ENCODE measurements at places on chromosomes 4 and X.

DNA sequence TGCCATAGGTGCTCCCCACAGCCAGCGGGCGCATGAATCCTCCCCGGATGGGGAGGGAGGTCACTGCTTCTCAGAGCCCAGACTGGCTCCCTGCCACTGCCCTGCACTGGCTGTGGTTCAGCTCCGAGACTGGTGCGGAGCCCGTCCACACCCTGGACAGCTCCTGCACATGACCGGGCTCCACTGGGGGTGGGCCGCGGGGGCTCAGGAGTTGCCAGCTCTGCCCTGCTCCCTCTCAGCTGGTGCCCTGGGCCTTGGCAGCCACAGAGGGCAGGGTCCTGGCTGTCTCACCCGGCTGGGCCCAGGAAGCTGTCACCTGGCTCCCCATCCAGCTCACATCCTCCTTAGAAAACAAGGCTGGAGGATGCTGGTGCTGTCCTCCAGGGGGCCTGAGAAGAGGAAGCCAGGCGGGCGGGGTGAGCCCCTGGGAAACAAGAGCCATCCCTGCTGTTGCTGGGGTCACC is 64.9 kb upstream of the ADRA2C start:
- DNase-seq, result no peak

GRCh38 chrX:78168065-78168464 is 28.6 kb upstream of the TAF9B start:
- no peak for DNase-seq

GRCh38 chr4:41752081-41752836 is 3.7 kb upstream of the PHOX2B start:
- DNase-seq, result no peak

GRCh38 chr4:24404281-24404680 is 180.1 kb downstream of the DHX15 start:
- DNase-seq, result no peak

- no peak for DNase-seq
These were observed 92.2 kb upstream of the INTU start for GRCh38 chr4:127540497-127541025.

GRCh38 chr4:123159479-123159878 is 237.1 kb upstream of the NUDT6 start:
- DNase-seq, result no peak

DNA sequence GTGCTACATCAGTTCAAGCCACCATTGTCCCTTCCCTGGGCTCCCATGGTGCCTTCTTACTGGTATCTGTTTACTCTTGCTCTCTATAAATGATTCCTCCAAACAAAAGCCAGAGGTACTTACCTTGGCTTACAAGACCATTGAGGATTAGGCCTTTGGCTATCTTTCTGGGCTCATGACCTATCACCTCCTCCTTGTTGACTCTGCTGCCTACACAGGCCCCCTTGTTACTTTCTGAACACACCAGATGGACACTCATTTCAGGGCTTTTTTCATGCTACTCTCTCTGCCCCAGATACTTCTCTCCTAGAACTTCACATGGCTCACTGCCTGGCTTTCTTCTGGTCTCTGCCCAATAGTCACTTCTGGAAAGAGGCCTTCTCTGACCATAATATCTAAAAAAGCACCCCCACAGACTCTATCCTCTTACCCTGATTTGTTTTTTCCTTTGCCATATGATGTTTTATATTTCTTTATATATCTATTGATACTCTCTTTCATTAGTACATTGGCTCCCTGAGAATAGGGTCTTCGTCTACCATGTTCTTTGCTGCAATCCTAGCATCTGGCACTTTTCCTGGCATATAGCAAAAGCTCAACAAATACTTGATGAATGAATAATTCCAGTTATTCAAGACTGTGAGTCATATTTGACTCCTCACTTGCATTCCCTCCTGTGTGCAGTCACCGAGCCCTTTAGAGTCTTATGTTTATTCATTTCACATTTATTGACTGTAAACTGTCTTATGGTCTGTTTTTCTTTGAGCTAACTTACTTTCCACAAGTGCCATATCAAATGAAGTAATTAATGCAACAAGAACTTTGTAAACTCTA is 27.1 kb upstream of the TAPT1 start:
- no peak for DNase-seq

GRCh38 chr4:172202480-172203076 is 389.4 kb downstream of the GALNTL6 start:
- DNase-seq, result no peak

GRCh38 chrX:3522101-3522650 is 175.7 kb upstream of the MXRA5 start:
- DNase-seq, result no peak

DNA sequence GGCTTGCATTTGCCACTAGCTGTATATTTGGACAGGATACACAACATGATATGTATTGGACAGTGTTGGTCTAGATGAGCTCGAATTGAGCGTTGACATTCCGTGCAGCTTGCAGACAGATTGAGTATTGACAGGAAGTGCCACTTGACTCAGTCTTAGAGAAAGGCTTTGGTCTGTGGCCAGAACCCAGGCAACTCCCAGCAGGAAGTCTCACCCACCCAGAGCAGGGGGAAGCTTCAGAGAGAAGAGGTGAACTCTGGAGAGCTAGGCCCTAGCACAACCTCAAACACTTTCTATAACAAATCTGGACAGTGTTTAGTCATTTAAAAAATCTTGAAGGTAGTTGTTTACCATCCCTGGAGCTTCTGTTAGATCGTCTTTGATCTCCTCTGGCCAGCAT is 280.5 kb downstream of the FBXW7 start:
- peak; percentile 18 for DNase-seq

GRCh38 chr4:5203993-5204310 is 152.7 kb downstream of the STK32B start:
- DNase-seq, result no peak

DNA sequence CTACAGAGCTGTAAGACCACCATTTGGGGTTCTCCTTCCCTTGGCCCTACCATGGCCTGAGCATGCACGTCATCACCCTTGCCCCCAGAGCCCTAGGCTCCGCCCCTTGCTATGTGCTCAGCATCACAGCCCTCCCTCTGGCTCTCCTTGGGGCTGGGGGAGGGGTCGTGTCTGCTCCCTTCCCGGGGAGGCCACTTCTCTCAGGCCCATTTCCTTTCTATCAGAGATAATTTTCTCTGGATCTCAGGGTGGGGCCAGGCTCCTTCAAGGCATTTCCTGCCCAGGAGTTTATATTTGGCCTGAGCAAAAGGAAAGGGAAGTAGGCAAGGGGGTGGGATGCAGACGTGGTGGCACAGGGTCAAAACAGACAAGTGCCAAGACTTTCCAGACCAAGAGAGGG is 55.9 kb downstream of the STARD8 start:
- no peak for DNase-seq

- no peak for DNase-seq
These were observed 25.6 kb downstream of the PTTG2 start for GRCh38 chr4:37985730-37986275.

GRCh38 chr4:38563707-38564495 is 100.1 kb upstream of the KLF3 start:
- DNase-seq, result peak; percentile 56

DNA sequence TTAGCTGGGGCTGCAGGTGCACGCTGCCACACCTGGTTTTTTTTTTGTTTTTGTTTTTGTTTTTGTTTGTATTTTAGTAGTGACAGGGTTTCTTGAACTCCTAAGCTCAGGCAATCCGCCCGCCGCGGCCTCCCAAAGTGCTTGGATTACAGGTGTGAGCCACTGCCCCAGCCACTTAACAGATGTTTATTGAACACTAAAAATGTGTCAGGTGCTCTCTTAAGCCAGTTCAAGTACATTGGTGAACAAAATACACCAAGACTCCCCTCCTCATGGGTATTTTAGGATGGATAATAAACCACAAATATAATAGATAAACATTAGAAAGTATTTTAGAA is 69.9 kb downstream of the TRAPPC11 start:
- no peak for DNase-seq

DNA sequence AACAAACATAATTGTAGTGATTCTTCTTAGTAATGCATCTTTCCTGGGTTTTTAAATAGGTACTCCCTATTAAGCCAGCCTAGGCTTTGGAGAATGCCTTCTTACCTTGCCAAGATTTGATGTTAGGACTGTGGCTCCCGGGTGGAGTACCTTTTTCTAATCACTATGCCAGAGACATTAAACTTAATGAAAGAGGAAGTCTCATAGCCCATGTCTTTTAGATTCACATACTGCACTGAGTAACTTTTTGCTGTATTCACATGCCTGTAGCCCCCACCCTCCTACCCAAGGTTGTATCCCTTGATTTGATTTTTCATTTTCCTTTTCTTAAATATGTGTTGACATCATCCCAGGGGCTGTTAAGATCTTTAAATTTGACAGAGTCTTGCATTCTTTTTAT is 104.2 kb upstream of the TLR2 start:
- DNase-seq, result no peak

DNA sequence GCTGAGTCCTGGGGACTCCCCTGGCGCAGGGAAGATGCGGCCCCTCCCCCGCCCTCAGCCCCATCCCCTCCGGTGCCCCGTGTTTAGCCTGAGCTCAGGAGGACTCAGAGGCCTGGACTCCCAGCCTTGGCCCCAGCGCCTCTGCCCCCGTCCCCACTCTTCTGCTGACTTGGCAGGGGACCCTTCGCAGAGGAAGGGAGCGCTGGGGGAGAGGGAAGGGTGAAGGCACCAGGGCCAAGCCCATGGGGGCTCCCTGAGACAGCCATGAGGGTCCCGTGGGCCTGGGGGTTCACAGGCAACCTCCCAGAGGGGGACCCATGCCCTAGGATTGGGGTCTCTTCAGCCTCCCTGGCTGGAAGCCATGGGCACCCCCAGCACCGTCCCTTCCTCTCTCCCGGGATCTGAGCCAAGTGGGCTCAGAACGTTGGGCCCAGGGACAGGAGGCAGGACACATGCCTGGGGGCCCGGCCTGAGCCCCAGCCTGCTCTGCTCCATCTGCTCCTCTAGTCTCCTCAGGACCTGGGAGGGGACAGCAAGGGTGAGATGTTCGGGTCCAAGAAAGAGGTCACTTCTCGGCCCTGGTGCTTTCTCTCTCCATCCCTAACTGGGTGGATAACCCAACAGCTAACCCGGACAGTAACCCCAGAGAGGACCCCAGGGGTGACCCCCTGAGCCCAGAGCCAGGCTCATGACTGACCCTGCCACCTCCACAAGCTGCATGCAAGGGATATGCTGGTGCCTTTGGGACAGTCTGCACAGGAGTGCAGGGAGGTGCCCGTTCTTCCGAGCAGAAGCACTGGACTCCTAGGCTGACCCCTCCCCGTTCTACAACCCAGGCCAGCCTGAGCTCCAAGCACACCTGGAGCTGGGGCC is 1.5 kb upstream of the CPLX1 start:
- DNase-seq, result no peak

GRCh38 chrX:108165383-108166111 is 74.0 kb downstream of the ATG4A start:
- peak; percentile 2 for DNase-seq

DNA sequence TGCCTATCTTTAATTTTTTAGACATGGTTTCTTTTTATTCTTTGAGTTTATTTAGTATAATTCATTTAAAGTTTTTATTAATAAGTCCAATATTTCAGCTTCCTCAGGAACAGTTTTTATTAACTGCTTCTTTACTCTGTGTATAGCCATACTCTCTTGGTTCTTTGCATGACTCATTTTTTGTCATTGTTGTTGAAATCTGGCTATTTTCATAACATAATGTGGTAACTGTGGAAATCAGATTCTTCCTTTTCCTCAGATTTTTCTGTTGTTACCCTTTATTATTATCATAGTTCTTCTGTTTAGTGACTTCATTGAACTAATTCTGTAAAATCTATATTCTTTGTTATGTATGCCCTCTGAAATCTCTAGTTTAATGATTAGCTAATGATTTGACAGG is 124.9 kb upstream of the CYSLTR1 start:
- DNase-seq, result no peak

DNA sequence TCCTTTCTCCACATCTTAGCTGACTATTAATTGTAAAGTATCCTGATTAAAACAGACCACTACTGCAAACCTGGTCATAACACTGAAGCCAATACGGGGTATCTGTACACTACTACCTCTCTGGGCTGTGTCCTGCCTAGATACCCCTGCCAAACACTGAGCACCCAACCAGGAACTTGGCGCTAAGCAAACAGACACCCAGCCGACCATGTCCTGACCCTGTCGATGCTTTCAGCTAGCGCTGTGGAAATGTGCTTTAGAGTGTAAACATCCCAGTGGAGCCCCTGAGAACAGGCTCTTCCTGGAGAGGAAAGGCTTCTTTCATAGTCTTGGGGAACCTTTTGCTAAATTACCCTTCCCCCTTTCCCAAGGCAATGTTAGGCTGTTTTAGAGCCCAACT is 52.9 kb downstream of the CCNG2 start:
- no peak for DNase-seq

- DNase-seq, result no peak
These were observed 15.3 kb downstream of the NOP14 start for GRCh38 chr4:2947926-2948325.

DNA sequence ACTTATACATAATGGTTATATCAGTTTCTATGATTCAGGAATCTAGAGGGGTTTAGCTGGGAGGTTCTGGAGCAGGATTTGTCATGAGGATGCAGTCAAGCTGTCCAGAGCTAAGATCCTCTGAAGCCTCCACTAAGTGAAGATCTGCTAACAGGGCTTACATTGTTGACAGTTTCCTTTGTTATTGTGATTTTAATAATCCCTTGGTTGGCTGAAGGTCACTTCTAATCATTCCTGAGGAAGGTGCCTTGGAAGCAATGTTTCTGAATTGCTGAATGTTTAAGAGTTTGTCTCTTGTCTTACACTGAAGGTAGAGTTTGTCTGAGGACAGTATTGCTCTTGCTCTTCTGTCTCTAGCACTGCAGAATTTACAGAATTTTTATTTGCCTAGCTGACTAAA is 41.3 kb downstream of the BANK1 start:
- DNase-seq, result no peak

DNA sequence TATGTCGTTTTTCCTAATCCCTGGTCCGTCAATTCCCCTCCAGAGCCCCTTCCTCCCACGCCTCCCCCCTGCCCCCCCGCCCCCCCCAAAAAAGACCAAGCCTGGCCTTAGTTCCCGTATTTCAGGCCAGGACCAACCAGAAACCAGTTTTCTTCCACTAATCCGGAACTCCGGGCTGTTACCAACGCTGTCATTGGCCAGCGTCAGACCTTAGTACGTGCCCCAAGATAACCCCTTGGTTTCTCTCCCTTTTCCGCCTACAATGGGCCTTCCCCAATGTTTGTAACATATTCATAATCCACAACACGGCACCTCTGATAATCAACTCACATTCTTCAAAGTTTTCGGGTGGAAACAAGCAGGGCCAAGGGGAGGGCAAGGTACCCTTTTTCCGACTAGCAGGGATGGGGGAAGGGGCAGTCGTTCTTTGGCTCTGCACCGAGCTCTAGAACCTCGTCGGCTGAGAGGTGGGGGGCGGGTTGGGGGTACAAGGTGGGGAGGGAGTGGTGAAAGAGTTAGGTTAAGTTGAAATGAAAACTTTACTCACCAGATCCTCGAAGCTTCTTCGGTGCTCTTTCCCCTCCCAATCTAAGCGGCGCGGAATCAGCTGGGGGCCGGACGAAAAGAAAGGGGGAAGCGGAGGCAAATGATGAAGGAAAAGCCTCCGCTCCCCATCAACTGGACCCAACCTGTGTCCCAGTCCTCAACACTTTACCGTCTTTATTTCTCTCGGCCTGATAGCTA is 1.5 kb downstream of the BRWD3 start:
- peak; percentile 38 for DNase-seq

- DNase-seq, result no peak
These were observed 5.6 kb downstream of the TMEM255A start for GRCh38 chrX:120305531-120306141.

All from SHP77 treated with DMSO at 0.1 percent for 48 hours (cell line).